NCI-H526 treated with DMSO at 0.1 percent for 48 hours (cell line): ENCODE measurements at places on chromosomes 11 and 22.
A peak's percentile ranks its signal among the peaks of the same experiment; 100 is the strongest.

- DNase-seq, result no peak
These were observed 18.3 kb downstream of the RGL4 start for GRCh38 chr22:23709107-23709506.

DNA sequence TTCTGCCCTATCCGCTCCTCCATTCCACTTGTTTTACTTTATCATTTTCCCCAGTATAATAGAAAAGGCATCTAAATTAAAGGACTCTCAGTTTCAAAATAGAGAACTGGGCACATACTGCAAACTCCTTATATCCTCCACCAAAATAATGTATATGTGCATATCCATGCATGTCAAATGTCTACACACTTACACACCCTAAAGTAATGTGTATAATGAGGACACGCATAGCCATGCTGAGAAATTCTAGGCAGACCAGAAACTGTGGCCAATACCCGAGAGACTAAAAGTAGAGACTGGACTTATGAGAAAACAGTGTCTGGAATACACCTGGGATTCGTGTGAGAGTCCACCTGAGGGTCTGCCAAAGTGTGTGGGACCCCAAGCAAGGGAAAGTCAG, 183.5 kb downstream of the CWF19L2 start:
- DNase-seq, result no peak

GRCh38 chr11:44066732-44067141, 667 bp downstream of the ACCS start:
- DNase-seq, result no peak

- DNase-seq, result no peak
These were observed 3.9 kb downstream of the PACSIN2 start for GRCh38 chr22:43011079-43011478.

DNA sequence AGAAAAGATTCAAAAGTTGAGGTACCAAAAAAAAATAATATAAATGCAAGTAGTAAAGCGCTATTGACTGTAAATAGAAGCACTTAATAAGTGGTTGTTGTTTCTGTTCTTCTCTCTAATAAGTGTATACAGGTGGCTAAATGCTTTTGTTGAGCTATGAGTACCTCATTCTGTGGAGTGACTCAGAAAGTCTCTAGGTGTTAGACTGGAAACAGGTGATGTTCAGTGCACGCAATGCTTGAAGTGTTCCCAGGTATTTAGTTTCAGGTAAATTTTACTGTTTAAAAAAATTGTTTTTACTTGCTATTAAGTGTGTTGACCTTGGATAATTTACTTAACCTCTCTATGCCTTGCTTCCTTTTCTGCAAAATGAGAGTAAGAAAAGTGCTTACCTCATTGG, 24.2 kb downstream of the POU2AF3 start:
- DNase-seq, result no peak

- no peak for DNase-seq
These were observed 4.1 kb upstream of the APOL3 start for GRCh38 chr22:36164621-36165020.

- no peak for DNase-seq
These were observed 390.6 kb downstream of the AASDHPPT start for GRCh38 chr11:106468086-106468485.

- no peak for DNase-seq
These were observed 1110.4 kb upstream of the CCDC90B start for GRCh38 chr11:84396521-84396920.

- DNase-seq, result peak; percentile 32
These were observed 1.2 kb downstream of the PHLDB1 start for GRCh38 chr11:118608360-118609227.

DNA sequence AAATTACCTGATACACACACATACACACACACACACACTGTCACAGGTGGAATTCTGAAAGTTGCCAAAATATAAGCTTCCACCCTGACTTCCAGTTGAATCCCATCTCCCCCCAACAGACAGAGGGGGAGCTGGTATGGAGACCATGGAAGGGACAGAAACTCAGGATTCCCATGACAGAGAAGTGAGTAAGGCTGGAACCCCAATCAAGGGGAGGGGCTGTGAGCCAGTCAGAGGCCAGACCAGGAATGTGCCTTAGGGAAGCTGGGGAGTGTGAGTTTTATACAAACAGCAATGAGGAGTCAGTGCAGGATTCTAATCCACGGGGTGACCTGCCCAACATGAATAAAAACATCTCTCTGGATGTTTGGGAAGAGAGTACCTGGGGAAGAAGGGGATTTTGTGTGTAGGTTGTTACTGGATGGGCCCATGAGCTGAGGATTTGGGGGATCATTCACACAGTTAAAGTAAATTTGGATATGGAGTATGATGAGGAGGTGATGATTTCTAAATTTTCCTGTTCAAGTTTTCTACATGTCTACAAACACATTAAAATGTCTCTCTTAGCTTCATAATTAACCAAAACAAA, 38.7 kb upstream of the TOP3B start:
- no peak for DNase-seq

GRCh38 chr11:46356924-46357482, 9.7 kb downstream of the DGKZ start:
- DNase-seq, result no peak

- no peak for DNase-seq
These were observed 1.8 kb upstream of the RNF169 start for GRCh38 chr11:74746868-74747267.

GRCh38 chr22:37054600-37055365, 3.2 kb downstream of the KCTD17 start:
- no peak for DNase-seq

- peak; percentile 46 for DNase-seq
These were observed 18.5 kb downstream of the PTPRJ start for GRCh38 chr11:47998733-47999359.

DNA sequence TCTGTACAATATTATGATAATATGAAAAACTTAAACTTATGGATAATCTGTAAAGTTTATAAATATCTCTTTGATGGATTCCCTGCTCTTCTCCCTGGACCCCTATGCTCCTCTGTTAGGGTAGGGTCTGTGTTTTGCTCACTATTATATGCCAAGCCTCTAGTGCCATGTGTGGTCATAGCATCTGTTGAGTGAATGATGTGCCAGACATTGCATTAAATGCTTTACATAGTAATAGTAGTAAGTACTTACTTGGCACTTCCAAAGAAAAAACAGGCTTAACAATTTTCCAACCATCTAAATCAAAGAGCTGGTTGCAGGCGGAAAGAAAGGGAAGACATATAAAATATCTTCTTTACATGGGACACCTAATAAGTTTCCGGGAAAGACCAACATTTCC, 46.8 kb downstream of the LGR4 start:
- DNase-seq, result no peak

DNA sequence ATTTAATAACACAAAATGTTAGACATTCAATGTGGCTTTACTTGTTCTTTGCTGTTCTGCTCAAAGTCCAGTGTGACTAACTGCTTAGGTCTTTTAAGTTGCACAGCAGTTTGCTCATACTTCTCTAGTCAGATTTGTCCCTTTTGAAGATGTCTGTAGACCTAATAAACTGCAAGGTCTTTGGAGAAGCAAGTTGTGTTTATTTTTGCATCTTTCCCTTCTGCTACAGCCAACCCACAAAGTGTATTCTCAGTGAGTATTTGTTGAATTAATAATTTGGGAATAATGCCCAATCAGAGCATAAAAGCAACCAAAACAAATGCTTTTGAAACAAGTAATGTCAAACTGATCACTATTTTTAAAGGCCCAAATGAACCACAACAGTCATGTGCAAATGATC, 312.5 kb downstream of the CADM1 start:
- DNase-seq, result no peak

GRCh38 chr11:90204407-90204806, 18.4 kb downstream of the CHORDC1 start:
- DNase-seq, result no peak

GRCh38 chr22:32850591-32851517, 49.3 kb downstream of the TIMP3 start:
- DNase-seq, result no peak

DNA sequence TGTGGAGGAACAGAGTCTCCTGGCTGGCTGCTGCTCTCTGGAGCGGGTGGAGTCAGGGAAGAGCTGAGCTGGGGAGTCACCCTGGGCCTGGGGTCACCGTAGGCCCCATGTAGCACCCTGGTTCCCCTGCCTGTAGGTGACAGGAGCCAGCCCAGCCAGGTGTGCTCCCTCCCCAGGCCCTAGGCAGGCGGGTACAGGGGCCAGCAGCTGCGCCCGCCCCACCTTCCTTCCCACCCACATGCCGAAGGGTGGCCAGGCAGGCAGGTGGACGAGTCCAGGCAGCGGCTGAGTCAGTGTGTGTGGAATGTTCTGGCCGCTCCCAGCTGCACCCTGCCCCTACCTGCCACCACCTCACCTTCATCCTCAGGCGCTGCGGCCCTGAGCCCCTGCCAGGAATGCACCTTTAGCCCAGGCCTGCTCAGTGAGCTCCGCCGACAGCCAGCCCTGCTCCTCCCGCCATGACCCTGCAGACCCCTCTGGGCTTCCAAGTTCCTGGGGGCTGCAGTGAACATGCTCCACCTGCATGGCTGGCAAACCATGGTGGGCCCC, 654 bp upstream of the SYT8 start:
- DNase-seq, result no peak

DNA sequence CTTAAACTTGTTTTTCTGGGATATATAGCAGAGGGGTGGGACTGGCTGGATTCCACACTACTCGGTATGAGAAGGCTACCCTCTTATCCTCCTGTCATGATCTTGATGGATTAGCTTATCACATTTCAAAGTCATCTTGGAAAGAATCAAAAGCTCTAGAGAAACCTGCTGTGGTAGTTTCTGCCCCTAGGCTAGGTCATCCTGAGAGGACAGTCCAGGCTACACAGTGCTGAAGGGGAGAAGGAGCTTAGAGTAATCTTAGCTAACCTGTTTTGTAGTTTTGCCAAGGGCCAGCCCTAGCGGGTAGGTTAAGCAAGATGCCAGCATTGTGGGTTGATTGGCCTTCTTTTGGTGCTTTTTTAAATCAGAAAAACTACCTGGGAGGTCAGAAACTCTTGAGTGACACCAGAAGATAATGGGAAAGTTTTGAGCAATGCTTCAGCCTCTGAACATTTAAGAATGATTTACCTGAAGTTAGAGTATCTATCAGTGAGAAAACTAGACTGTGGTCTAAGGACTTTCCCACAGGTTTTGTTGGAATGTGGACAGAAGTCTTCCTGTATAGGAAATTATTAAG, 21.3 kb downstream of the PIWIL4 start:
- DNase-seq, result no peak

- DNase-seq, result no peak
These were observed 22.3 kb upstream of the GUCY1A2 start for GRCh38 chr11:107040433-107041087.

GRCh38 chr11:14179116-14179820, 179.7 kb downstream of the RRAS2 start:
- DNase-seq, result no peak

DNA sequence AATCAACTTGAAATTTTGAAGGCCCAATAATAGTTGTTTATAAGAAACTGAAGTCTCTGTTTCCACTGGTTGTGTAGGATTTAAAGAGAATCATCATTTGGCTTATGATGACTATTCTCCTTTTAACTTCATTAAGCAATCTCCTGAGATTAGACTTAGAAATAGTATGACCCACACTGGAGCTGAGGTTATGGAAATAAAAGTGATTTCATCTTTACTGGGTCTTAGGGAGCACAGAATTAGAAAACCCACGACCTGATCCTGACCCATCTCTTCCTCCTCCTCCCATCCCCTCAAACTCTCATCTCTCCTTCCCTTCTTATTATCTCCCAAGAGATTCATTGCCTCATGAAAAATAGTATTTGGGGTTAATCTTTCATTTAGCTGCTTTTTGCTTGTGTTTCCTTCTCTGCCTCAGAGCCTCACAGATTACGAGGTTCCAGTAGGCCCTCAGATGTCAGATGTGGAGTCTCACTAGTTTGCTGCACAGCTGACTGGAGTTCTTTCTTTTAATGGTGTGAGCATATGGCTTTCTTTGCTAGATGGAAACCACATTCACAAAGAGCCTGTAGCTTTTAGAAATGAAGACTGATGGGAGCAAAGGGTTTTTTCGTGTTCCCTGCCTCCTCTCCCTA, 85.0 kb downstream of the ALX4 start:
- no peak for DNase-seq
